Skeletal muscle cell (primary cell): ENCODE measurements at places on chromosomes 6 and 20.
A peak's percentile ranks its signal among the peaks of the same experiment; 100 is the strongest.

DNA sequence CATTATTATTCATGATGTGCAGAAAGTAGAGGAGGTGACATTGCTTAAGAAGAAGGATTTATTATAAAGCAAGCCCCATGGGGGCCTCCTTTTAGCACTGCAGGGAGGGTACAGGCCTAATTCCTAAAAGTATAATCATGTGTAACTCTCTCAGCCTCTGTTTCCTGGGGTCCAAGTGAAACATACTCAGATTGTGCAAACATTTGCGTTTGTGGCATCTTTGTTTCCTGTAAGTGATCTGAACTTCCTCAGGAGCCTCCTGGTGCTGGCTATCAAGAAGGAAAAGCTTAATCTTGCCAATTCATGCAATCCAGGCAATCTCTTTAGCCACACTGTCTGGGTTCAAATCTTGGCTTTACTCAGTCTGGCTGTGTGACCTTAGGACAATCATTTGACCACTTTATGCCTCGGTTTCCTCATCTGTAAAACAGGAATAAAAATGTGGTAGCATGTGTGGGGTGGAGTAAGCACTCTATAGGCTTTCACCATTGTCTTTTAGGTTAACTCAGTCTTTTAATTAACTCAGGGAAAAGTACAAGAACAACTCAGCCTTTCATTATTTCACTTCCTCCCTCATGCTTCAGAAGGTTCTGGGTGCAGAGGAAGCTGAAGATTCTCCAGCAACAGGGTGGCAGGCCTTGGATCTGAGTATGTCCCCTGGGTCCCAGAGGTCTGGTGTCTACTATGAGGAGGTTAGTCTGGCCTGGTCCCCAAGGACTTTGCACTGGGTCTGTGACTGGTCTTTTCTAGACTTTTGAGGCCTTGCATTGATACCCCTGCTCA is 831 bp upstream of the SIRPB2 start:
- no peak for DNase-seq

GRCh38 chr20:63651942-63652191 is 1.4 kb downstream of the STMN3 start:
- no peak for DNase-seq

- DNase-seq: no peak
These were observed 1.1 kb downstream of the ABT1 start for GRCh38 chr6:26597821-26598220.

- no peak for DNase-seq
These were observed 7.5 kb downstream of the LAMA5 start for GRCh38 chr20:62359491-62360121.

GRCh38 chr6:133804265-133804664 is 84.6 kb upstream of the TCF21 start:
- no peak for DNase-seq

DNA sequence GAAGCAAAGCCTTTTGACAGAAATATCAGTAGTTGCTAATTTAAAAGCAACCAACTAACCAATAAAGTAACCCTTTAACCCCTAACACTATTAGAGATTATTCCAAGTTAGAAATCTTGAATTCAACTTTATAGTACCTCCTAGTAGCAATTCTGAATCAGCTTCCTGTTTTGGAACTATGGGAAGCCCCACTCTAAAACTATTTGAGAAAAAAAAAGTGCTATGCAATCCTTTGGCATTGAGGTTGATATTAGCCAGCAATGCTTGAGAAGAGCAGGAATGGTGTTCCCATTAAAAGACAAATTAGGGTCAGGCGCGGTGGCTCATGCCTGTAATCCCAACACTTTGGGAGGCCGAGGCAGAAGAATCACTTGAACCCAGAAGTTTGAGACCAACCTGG is 306.2 kb upstream of the ZFP64 start:
- no peak for DNase-seq

- DNase-seq: peak; percentile 28
These were observed 3.8 kb downstream of the APCDD1L start for GRCh38 chr20:58511364-58511763.

DNA sequence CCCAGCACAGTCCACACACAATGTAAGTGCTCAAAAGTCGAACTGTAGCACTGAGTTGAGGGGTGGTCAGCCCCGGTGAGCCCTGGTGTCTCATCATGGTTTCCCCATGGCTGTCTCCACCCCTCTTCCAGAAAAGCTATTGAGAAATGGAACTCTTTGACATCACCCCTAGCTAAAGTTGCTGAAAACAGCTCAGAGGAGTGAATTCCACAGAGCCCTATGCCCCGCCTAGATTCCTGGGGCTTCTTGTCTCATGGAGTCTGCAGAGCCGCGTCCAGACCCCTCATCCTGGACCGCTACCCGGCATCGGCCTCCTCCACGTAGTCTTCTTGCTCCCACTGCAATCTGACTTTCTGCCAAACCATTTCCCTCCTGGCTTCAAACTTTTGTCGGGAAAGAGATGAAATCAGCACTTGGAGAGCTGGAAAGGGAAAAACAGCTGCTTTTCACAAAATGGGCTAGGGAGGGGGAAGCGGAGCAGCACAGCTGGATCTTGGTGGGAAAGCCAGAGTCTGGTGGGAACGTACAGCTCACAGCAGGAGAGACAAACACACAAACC is 132.2 kb downstream of the SNX5 start:
- peak; percentile 90 for DNase-seq

DNA sequence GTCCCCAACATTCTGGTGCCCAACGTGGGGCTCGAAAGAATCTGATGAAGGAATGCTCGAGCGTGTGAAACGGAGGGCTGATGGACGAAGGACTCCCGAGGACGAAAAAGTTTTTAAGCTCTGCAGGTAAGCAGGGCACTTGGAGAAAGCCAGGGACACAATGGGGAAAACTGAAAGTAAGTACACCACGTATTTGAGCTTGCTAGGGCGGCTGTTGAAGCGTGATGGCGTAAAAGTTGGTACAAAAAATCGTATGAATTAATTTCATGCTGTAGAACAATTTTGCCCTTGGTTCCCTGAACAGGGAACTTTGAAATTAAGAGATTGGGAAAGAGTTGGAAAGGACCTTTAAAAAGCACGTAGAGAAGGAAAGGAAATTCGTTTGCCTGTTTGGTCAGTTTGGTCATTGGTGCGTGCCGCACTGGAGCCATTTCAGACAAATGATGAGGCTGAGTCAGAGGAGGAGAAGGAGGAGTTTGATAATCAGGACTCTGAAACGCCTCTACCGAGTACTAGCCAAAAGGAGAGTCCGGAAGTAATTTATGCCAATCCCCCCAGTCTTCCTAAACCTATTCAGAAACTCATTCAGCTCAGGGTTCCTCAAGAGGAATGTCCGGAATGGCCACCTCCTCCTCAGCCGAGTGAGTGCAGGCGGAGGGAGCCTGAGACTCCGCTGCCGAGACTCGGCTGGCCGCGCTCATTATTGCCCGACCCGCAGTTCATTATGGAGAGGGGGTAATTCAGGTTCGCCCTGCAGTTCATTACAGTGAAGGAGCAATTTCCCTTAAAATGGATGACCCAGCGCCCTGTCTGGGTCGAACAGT is 59.2 kb upstream of the PRSS16 start:
- DNase-seq: no peak

DNA sequence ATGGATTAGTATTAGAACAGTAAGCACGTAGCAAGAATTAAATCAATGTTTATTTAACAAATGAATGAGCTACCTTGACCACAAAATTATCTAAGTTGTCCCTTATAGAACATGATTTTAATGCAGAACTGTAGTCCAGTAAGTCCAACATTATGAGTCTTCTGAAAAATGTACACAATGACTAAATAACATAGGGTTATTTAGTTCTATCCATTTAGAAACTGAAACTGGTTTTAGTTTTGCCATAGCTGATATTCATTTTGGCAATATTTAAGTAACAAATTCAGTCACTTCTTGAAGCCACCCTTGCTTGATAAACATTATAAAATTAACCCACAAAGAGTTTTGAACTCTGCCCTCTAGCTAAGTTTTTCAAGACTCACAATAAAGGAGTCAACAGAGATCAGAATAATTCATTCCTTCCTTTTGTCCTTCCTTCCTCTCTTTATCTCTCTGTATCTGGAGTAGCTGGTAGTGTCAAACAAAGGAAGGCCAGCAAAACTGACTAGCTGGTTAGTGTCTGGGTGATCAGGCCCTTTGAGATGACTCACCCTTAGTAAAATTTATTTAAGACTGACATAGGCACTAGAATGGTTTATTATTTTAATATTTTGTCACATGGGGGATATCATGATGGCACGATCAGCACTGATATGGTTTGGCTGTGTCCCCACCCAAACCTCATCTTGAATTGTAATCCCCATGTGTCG is 115.1 kb downstream of the BTBD9 start:
- no peak for DNase-seq

DNA sequence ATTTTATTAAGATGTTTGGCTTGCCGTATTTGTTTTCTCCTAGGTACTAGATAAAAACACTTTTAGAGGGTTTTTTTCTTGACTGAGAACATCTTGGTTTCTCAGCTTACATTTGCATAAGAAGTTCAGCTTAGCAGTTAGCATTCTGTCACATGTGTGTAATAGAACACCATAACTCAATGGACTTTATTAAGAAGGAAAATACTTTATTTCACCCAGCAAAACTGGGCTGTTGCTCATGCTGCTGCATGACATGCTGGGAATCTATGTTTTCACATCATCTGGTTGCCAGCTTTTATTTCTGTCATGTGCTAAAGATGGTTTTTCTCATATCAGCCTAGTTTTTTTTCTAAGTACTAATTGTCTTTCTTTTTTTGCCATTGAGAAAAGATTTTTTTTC is 144.6 kb downstream of the UTRN start:
- DNase-seq: no peak

DNA sequence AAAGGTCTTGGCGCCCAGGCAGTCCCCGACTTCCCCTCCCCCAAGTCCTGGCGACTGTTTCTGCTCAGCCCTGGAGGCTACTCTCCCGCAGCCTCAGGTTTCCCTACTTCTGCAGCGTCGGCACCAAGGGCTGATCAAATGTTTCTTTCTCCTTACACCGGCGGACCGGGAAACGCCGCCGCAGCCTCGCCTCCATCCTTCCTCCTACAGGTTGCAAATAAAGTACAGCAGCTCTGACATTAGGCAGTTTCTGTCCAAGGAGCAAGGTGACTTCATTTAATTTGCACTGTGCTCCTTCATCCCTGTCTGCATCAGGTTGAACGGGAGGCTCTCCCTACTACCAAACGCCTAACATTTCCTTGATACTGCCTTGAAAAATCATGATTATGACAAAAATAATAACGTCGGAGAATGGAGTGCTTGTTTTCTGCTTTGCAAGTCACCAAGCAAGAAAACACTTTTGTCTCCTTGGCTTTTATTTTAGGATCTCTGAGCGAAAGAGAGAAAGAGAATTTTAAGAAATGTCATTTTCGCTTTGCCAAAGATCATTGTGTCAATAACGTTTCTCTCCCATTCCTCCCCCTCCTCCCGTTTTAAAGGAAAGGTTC is 1.0 kb downstream of the CLIC5 start:
- no peak for DNase-seq

DNA sequence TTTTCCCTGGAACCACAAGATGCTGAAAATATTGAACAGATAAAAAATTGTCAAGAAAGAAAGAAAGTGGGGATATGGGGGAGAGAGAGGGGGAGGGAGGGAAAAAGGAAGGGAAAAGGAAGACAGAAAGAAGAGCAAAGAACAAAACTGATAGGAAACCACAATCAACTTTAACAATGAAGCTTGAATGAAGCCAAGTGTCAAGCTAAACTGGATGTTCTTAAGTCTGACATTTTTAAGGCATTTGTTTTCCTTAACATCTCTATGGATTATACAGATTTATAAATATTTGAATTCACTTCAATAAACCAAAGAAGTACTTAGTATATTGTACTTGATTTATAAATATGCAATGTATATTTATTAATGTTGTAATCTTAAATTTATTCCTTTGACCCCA is 197.6 kb upstream of the SMLR1 start:
- DNase-seq: no peak

- no peak for DNase-seq
These were observed 99.9 kb upstream of the MYL9 start for GRCh38 chr20:36441416-36441815.

DNA sequence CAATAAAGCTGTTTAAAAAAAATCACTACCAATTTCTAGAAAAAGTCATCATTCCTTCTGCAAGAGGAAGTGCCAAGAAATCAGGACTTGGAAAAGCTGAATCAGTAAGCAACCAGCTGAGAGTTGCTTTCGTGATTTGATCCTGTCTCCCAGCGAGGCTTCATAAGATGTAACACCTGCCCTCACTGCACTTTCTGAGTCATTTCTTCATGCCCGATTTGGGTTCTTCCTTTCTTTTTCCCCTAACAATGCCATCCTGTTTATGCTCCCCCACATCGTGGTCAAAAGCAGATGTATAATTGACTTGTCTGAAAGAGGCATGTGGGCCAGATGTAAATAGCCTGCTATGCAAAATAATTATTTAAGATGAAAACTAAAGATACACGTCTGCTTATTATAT is 52.1 kb downstream of the RIPOR2 start:
- DNase-seq: no peak

- no peak for DNase-seq
These were observed 96.8 kb downstream of the BCKDHB start for GRCh38 chr6:80203283-80203682.
